ENCODE measurements at places on chromosomes 13 and 19.
A peak's percentile ranks its signal among the peaks of the same experiment; 100 is the strongest.

DNA sequence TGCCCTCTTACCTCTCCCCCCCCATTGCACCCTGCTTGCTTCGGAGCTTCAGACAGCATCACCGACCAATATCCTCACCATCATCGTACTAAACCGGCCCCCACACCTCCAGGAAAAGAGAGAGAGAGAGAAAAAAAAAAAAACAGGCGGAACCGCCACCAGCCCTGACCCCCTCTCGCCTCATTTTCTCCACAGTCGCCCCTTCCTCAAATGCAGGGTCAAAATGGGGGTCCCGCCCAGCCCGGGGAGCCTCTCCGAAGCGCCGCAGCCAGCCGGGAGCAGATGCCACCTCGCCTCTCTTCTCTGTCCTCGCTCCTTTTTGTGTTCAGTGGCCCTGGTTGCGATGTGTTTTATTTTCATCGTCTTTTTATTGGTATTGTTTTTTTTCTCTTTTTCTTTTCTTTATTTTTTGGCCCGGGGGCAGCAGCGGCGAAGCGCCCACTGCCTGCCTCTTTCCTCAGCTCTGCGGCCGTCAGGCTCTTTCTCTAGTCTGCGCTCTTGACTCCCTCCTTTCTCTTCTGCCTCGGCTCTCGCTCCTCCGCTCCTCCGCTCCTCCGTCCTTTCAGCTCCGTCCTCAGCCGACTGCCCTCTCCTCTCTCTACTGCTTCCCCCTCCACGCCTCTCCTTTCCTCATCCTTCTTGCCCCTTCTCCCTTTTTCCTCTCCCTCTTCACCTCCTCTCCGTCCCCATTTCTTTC lies 41.4 kb downstream of the DEDD2 start:
- no peaks in the 10 kb centered on the region for H3K4me1 ChIP-seq
- no peak for DNase-seq
- peak overlapping the region; percentile 31 for H3K4me3 ChIP-seq
- peaks cover 4% of the 10 kb centered on the region for H3K27me3 ChIP-seq

GRCh38 chr13:32731576-32731975 lies 145.3 kb downstream of the PDS5B start:
- H3K4me1 ChIP-seq: peaks cover 26% of the 10 kb centered on the region
- no peak overlapping the region for H3K4me3 ChIP-seq
- H3K27ac ChIP-seq: no peak overlapping the region

DNA sequence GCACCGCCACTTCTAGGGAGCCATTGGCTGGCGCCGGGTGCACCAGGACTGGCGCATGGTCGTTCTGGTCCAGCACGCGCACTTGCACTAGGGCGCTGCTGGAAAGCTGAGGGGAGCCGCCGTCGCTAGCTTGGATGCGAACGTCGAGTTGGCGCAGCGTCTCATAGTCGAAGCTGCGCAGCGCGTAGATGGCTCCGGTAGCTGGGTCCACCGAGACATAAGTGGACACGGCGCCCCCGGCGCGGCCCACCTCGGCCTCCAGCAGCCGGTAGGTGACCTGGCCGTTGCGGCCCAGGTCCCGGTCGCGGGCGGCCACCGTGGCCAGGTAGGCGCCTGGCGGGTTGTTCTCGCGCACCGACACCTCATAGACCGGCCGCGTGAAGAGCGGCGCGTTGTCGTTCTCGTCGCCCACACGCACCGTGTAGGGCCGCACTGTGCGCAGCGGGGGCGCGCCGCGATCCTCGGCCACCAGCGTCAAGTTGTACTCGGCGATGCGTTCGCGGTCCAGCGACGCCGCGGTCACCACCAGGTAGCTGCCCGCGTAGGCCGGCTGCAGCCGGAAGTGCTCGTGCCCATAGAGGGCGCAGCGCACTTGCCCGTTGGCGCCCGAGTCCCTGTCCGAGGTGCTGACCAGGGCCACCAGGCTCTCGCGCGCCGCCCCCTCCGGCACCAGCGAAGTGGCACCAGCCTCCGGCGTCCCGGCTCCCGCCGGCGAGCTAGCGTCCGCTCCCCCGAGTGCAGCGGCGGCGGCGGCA lies 1.7 kb downstream of the PCDH8 start:
- H3K27ac ChIP-seq: no peak overlapping the region
- peak; percentile 65 for DNase-seq
- no peaks in the 10 kb centered on the region for H3K4me1 ChIP-seq
- H3K36me3 ChIP-seq: no peaks in the 10 kb centered on the region

GRCh38 chr13:58376775-58377174 lies 745.2 kb downstream of the PCDH17 start:
- H3K27me3 ChIP-seq: no peaks in the 10 kb centered on the region
- H3K36me3 ChIP-seq: no peaks in the 10 kb centered on the region

DNA sequence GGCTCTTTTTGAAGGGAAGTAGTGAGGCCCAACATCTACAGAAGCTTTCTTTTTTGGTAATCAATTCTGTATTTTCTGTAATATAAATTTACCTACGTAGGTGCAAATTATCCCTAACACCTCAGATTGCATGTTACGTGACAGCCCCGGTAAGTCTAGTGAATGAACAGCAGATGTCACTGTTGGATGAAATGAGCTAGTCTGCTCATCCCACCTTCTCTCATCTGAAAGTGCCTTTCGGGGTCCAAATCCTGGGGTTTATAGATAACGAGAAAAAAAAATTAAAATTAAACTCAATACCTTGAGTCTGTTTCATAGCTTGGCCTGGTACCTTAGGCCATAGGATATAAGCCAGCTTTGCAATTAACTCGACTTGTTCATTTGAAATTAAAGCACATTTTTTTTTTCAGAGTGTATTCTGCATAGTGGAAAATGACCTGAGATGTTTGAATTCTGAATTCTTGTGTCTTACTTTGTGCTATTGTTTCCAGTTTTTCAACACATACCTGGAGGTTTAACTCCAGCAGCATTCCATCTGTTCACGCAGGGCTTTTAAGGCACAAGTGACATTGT lies 548.2 kb downstream of the GPC5 start:
- no peaks in the 10 kb centered on the region for H3K36me3 ChIP-seq
- H3K27ac ChIP-seq: no peak overlapping the region

DNA sequence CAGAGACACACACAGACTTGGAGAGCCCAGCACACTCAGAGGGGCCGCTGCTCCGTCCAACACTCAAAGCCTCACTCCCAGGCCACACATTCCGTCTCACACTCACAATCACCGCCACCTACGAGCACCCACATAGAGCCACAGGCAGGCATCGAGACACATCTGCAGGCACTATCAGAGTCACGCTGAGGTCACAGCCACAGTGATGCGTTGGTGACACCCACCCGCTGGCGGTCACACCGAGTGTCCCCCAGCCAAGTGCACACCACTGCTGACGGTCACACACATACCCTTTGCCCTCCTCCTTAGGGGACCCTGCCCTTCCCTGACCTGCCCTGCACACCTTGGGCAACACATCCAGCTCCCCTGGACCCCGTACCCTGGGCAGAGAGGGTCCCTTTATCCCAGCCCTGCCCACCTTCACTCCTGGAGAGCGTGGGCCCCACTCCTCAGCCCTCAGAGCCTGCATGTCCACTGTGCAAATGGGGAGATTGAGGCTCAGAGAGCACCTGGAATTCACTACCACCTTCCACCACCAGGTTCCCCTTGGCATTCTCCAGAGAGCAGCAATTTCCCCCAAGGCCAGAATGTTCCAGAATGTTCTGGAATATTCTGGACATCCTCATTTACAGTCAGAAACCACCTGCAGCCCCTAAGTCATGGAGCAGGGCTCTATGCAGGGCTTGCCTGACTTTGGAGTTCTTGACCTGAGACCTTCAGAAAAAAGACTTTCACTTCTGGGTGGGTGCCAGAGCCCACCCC lies 5.4 kb downstream of the FUT5 start:
- no peaks in the 10 kb centered on the region for H3K4me1 ChIP-seq
- no peak overlapping the region for H3K27ac ChIP-seq
- DNase-seq: no peak
- H3K4me3 ChIP-seq: no peak overlapping the region

Measured in pancreas (tissue), 10 donors.